ENCODE measurements at places on chromosomes 1 and 21.

DNA sequence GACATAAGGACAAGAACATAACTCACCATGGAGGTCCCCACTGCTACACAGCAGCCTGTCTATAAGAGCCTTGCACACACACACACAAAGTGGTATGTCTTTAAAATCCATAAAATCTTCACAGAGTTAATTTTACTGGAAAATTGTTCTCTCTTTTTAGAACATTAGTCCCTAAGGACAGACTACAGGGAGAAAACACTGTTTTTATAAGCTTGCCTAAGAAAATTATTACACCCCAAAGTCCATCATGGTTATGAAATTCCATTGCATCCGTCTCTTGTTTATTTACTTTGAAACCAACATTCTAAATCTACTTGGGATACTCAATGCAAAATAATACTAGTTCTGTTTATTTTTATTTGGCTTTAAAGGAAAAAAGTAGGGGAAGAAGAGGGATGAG, 197.4 kb downstream of the SETD4 start:
- no peak for DNase-seq

DNA sequence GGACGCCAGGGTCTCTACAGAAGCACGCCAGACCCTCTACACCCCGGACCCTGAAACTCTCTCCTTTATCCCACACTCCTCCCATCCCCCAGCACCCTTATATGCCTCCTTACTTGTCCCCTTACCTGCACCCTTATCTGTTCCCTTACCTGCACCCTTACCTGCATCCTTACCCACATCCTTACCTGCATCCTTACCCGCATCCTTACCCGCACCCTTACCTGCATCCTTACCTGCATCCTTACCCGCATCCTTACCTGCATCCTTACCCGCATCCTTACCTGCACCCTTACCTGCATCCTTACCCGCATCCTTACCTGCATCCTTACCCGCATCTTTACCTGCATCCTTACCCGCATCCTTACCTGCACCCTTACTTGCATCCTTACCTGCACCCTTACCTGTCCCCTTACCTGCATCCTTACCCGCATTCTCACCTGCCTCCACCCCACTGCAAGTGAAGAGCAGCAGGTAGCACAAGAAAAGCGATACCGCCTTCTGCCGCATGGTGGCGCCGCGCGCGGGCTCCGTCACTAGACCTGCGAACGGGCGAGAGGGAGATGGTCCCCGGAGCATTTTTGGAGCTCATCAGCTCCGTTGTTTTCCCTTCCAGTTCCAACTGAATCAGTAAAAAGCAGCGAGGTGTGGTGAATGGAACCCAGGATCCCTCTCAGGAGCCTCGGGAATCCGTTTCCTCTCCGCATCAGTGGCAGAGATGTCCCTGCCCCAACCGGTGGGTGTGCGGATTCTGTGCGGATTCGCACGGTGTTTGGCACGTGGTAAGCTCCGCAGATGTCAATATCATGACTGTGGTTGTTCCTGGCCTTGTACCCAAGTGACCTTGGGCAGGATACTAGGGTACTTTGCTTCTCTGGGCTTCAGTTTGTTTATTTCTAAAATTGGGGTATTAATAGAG, 2.9 kb downstream of the IFI6 start:
- DNase-seq = peak; percentile 36

- DNase-seq = no peak
These were observed 6.8 kb upstream of the KIAA1614 start for GRCh38 chr1:180905927-180906326.

DNA sequence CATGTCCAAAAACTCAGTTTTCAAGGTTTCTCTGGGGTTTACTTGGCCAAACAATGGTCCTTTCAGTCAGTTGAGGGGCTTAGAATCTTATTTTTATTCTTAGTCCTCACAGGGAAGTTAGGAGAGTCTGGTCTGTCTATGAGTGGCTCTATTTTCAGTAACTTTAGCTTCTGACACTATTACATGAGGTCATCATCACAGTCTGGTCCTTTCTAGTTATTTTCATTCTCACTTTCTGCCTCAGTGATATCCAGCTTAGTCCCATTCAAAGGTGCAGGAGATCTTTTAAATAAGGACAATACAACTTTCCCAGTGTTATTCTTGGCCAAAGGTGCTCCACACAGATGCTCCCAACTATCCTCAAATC, 30.0 kb upstream of the FGGY start:
- no peak for DNase-seq

- DNase-seq = no peak
These were observed 156.3 kb downstream of the PAPPA2 start for GRCh38 chr1:176619261-176619660.

DNA sequence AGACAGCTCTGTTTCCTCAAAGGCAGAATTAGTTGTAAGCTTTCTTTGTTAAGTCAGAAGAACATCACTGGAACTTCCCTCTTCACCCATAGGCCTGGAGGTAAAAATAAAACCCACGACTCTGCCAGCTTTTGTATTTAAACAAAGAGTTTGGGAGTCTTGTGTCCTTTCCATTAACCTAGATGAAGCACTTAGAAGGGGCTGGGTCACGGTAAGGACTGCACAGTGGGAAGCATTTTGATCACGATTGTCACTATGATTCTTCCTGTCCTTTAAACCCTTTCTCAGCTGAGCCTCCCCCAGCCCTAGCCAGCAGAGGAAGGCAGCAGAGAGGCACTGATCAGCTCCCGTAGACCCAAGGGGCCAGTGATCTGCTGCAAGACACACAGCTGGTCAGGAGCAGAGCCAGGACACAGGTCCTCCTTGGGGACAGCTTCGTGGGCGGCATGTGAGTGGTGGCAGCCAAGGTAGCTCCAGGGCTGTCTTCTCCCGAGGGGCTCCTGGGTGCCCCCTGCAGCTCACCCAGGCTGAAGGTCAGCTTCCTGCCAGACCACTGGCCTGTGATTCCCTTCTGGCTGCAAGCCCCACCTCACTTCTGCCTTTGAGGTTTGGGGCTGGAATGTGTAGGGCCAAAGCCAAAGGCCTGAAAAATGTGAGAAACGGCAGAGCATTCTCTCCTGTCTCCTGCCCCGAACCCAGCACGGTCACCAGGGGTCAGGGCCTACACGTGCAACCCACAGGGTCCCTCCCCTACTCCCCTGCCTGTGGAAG, 4.0 kb upstream of the LAPTM5 start:
- no peak for DNase-seq

DNA sequence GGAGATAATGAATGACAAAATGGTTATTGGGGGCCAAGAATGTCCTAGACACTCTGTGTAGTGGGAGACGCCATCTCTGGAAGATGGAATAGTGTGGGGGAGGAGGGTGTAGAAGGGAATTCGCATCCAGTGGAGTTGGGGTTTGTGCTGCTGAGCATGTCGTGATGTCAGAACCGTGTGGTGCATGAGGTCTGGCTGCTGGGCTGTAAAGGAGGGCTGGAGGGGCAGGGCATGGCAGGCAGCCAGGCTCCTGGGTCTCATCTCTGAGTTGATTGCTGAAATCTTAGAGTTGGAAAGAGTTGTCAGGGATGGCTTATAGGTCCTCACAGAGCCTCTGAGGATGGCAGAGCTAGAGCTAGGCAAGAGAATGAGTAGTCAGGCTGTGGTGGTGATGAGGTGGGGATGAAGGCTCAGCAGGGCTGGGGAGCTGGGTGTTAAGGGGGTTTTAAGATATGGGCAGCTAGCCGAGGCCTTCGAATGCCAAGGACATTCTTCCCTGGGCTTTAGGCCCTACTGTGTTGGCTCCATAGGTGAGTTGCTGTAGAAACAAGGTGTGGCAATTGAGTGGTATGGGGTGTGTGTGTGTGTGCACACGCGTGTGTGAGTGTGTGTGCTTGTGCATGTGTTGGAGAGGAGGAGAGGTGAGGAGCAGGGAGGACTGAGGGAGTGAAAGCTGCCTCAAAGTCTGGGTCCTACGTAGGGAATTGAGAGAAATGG, 1.9 kb downstream of the PPFIA4 start:
- no peak for DNase-seq

DNA sequence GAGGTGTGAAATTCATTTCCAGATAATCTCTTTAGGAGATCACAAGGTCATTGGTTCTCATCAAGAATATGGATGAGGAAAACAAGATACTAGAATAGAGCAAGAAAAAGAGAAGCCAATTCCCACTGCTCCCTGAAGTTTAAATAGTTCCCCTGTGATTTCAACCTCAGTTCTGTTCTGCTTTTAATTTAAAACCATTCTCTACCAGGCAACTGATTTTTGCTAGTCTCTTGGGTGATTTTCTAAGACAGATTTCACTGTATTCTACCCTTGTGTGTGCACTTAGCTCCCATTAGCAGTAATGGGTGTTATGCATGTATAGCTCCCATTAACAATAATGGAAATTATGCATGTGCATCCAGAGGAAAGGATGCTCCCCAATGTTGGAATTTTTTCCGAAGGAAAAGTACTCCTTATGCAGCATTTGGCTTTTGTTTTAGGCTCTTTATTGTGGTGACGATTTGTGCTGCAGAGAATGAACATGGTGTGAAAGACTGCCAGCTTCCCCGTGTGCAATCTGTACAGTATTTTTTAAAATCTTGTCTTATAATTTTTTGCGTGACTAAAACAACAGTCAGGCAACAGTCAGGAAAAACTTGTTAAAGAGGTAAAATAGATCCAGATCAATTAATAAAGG, 144.0 kb upstream of the ZRANB2 start:
- DNase-seq = no peak

DNA sequence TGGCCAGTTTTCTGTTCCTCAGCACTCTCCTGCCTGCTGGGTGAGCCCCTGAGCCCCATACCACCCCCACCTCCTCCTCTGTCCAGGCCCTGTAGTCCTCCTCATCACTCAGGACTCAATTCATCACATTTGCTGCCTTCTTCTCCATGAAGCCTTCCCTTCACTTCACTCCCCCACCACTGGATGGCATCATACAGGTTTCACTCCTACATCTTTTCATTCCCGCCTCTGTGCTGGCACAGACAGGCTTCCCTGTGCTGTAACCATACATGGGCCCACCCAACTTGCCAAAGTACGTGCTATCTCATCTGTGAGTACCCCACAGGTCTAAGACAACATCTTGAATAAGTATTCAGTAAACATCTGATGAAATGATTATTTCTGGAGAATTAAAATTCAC, 56.9 kb downstream of the SLC45A1 start:
- DNase-seq = no peak

GRCh38 chr1:220300442-220301121, 28.3 kb upstream of the RAB3GAP2 start:
- DNase-seq = no peak

GRCh38 chr21:28922368-28922767, 70.3 kb downstream of the LTN1 start:
- DNase-seq = no peak

GRCh38 chr1:159817276-159818041, 9.2 kb upstream of the SLAMF8 start:
- no peak for DNase-seq

GRCh38 chr1:228088586-228089498, 6.3 kb downstream of the ARF1 start:
- no peak for DNase-seq

- DNase-seq = no peak
These were observed 39.1 kb upstream of the DPH5 start for GRCh38 chr1:101064697-101065096.

- no peak for DNase-seq
These were observed 71.0 kb downstream of the COLGALT2 start for GRCh38 chr1:183966487-183966886.

GRCh38 chr1:225684741-225685140, 31.8 kb upstream of the ENAH start:
- DNase-seq = no peak

DNA sequence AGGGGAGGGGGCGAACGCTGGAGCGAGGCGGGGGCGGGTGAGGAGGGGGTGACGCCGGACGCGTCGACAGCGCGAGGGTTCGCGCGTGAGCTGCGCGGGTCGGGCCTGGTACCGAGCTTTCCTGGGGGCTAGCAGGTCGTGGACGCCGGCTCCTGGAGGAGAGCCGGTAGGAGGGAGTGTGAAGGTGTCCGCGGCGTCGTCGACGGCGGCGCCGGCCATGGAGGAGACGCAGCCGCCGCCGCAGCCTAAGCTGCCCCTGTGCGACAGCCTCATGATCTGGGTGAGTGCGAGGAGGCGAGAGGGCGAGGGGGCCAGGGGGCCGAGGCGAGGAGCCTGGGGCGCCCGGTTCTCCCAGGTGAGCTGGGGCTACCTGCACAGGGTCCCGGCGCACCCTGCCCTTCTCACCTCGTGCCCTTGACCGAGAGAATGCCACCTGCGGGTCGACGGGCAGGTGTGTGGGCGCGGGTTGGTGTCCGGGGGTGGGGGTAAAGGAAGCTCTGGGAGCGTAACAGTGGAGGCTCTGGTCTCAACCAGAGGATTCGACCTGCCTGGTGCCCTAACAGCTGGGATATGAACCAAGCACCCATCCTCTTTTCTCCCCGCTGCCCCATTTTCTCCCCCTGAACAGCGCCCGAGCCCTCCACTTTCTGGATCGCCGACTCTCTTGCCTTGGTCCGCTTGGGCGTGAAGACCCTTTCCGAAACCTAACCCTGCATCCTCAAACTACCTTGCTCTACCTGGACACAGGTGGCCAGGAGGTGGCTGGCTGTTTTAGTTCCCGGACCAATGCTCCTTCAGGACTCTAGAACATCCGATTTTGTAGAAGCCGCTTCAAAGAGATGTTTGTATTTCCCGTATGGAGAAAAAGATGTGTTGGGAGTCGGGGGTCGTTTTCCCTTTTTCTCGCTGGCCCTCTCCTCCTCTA, at the start of gene HOOK1:
Gene HOOK1, plus strand, starts transcription at position 49 of the 925 bp plus-strand sequence. Its CDS starts 169 bp downstream, at position 218.
- DNase-seq = no peak

GRCh38 chr21:40841524-40842196, 5.3 kb downstream of the DSCAM start:
- no peak for DNase-seq

DNA sequence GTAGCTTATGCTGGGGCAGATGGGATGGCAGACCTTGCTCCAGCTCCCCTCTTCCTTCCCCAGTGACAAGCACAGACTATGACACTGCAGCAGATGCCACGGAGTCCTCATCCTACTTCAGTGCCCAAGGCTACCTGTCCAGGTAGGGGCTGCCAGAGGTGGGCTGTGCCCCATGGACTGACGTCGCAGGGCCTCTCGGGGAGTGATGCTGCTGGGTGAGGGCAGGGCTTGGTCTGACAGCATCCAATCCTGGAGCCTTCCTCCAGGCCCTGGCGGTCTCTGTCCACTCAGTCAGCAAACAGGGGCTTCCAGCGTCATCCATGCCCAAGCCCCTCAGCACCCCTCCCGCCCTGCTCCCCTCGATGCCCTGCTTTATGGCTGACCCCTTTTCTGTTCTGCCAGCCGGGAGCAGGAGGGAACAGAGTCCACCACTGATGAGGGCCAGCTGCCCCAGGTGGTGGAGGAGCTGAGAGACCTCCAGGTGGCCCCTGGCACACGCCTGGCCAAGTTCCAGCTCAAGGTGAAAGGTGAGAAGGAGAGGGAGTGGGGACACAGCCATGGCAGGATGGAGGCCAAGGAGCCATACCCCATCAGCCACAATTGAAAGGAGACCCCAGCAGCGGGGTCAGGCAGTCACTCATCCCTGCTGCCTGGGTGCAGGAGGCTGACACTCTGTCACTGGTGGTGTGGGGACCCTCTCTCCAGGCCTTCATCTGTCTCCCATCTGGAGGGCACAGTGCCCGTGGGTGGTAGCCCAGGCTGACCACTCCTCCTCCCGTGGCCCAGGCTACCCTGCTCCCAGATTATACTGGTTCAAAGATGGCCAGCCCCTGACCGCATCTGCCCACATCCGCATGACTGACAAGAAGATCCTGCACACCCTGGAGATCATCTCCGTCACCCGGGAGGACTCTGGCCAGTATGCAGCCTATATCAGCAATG, 73.6 kb downstream of the TRIM11 start:
- DNase-seq = no peak

Data from KG1 (cell line).